ENCODE measurements at places on chromosomes 1 and 21.

DNA sequence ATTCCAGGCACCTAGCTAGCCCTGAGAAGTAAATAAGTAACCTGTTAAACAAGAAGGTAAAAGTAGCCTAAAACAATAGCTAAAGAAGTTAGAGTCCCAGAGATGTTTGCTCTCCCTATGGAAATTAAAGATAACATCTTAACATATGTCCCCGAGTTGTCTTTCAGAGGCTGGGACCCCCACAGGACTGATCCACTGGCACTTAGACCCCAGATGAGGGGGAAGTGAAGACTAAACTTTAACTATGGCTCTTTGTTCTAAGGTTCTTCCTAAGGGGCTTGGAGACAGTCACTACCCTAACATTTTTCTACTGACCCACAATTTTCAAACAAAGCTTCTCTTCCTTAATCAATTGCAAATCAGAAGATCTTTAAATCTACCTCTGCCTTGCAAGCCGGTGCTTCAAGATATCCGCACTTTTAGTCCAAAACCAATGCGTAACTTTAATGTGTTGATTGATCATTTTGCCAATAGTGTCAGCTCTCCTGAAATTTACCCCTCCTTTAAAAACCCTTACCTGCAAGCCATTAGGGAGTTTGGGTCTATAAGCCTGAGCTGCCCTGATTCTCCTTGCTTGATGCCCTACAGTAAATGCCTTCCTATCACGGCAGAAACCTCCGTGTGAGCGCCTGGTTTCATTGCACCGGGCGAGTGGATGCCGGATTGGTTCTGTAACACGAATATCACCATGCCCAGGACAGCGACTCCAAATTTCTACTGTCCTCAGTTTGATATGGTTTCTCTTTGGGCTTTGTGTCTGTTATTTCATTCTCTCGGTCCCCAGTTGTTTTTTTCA is 404.4 kb downstream of the SIPA1L2 start:
- H3K4me1 ChIP-seq: no peaks in the 10 kb centered on the region
- no peak for DNase-seq
- no peaks in the 10 kb centered on the region for H3K27me3 ChIP-seq
- no peak overlapping the region for H3K4me3 ChIP-seq

- DNase-seq: no peak
- H3K27ac ChIP-seq: no peak overlapping the region
- no peak overlapping the region for H3K4me3 ChIP-seq
Observed at GRCh38 chr1:56686169-56686568, 41.1 kb downstream of the PRKAA2 start.

- no peaks in the 10 kb centered on the region for H3K36me3 ChIP-seq
- peaks cover 4% of the 10 kb centered on the region for H3K27me3 ChIP-seq
- H3K4me3 ChIP-seq: no peak overlapping the region
- DNase-seq: peak; percentile 84
Observed at GRCh38 chr1:48061162-48062136, 64.3 kb upstream of the TRABD2B start.

DNA sequence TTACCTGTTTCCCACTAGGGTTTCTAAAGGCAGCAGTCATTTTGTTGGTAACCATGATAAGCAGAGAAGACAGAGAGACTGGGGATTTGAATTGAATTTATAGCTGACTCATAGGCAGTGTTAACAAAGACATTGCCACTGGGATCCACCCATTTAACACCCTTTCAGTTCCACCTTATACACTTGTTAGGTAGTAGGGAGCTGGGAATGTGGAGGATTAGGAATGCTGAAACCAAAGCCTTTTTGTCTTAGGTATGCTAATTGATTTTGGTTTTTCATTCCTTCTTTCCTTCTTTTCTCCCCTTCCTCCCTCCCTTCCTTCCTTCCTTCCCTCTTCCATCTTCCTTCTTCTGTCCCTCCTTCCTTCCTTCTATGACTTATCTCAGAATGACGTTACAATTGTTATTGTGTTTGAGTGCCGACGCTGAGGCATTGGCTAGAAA is 7.5 kb upstream of the EVI5 start:
- no peaks in the 10 kb centered on the region for H3K27me3 ChIP-seq
- H3K36me3 ChIP-seq: no peaks in the 10 kb centered on the region
- H3K27ac ChIP-seq: no peak overlapping the region
- H3K4me1 ChIP-seq: peaks cover 2% of the 10 kb centered on the region

DNA sequence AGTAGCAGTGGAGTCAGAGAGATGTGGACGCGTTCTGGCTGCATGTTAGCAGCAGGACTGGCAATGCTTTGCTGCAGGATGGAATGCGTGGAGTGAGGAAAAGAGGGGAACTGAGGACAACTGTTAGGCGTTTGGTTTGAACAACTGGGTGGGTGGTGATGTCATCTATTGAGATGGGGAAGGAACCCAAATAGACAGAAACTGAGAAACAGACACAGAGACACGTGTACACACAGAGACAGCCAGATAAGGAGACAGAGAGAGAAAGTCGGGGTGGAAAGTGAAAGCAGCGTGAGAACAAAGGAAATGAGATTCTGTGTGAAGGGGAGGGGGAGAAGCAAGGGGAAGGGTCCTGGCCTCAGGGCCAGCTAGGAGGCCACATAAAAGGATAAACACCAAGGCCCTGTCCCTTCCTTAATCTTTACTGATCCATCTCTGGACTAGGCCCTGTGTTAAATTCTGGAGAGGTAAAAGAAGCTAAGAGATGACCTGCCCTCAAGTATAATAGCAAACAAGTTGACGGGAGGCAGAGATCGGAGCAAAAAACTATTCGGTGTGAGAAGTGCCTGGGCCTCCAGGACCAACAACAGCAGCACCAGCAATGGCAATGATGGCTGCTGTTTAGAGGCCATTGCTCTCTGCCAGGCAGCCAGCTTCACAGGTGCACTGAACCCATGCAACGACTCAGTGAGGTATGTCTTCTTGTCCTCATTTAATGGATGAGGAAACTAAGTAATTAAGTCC is 31.6 kb downstream of the VWA5B1 start:
- H3K4me1 ChIP-seq: peaks cover 56% of the 10 kb centered on the region
- no peak overlapping the region for H3K27ac ChIP-seq
- H3K36me3 ChIP-seq: no peaks in the 10 kb centered on the region

DNA sequence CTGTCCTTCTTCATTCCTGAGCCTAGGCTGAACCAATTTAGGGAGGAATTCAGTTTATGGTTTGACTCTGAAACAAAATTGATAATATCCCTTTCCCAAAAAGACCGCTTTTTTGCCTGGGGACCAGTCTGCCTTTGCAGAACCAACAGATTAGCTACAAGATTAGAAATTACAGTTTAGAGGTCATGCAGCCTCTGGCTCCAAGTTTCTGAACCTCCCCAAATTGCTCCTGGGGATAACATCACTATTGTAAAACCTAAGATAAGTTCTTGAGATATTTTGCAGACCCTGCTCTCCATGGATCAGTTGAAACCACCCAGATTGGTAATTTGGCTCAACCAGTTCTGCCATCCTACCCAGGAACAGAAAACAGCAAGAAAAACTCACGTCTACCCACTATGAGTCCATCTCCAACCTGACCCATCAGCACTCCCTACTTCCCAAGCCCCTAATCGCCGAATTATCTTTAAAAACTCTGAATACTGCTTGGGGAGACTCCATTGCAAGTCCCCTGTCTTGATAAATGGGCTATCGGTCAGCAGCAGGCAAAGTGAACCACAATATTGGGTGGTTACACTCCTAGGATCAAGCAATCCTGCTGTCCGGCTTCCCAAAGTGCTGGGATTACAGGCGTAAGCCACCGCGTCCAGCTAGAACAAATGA is 605 bp upstream of the RABGGTB start:
- H3K27ac ChIP-seq: peak overlapping the region; percentile 89
- peaks cover 13% of the 10 kb centered on the region for H3K4me1 ChIP-seq
- H3K27me3 ChIP-seq: no peaks in the 10 kb centered on the region
- no peak for DNase-seq

GRCh38 chr1:48430832-48431231 is 41.2 kb downstream of the SPATA6 start:
- H3K4me1 ChIP-seq: no peaks in the 10 kb centered on the region
- no peaks in the 10 kb centered on the region for H3K36me3 ChIP-seq
- no peaks in the 10 kb centered on the region for H3K27me3 ChIP-seq
- no peak overlapping the region for H3K4me3 ChIP-seq

Measured in muscle of leg (tissue), 16 donors.